ENCODE measurements at places on chromosomes 6 and 20.

DNA sequence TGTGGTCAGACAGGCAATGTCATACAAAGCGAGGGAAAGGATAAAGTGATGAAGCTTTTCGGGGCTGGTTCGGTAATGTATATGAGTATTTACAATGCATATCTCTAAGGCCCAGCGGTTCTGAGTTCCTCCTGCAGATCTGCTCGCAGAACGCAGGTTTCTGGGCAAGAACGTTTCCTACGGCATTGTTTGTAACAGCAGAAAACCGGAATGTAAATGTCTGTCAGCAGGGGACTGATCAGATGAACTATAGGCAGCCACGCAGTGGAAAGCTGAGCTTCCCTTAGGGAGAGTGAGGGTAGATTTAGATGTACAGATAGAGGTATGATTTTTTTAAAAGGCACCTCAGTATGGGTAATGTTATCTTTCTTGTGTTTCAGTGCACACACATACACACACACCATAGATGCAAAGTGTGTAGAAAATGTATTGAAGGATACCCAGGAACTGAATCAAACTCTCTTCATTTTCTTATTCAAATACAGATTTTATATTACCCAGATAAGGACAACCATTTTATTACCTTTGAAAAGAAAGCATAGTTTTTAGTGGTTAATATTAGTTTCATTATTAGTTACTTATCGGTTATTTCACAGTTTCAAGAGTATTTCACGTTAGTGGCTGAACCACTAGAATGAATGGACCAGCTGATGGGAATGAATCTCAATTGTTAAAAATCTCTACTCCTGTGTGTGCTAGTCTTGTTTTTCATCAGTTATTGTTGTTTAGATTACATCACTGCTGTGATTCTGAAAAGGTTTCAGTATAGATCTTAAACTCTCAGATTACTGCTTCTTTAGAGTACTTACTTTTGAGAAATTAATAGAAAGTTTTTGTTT, 56.2 kb downstream of the SNX9 start:
- DNase-seq: no peak

DNA sequence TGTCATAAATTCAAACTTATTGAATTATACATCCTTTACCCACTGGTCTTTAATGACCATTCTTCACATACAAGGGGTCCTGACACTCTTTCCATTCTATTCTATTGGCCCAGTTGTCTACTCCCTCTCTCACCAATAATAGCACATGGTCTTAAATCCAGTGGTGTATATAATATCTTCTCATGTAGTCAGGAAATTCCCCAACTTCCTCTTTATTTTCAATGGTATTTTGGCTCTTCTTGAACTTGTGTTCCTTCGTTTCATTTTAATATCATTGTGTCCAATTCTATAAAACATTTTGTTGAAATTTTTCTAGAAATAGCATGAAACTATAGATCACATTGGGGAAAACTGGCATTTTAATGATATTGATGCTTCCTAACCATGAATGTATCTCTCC, 36.8 kb downstream of the PSMB9 start:
- no peak for DNase-seq

GRCh38 chr6:158835616-158836221, 16.6 kb upstream of the EZR start:
- DNase-seq: no peak

DNA sequence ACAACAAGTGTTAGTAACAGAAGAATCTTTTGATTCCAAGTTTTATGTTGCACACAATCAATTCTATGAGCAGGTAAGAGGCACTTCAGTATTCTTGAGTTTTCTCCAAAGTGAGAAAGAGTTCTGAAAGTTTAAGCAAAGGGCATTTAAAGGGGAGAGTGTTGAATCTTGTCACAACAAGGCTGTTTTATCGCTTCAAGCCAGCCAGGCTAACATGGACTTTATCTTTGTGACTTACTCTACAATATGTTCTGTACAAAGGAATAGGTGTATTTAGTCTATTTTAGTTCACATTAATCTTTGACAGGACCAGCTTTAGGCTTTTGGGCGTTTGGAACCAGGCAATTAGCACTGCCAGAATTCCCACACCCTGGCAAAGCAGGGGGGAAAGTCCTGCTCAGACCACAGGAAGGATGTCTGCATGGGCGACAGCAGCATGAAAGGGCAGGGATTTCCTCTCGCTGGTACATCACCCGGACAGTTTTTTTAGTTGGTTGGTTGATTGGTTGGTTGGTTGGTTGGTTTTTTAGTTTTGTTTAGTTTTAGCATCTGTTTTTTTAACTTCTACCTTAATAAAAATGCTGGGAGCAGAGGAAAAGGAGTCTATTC, 395.4 kb upstream of the SOX4 start:
- no peak for DNase-seq
